Endothelial cell (in vitro differentiated cells): ENCODE measurements at places on chromosomes 2 and 18. TPM values are rescaled to one million over a fixed set of nuclear protein-coding genes. Genes with fewer than 3 reads are reported as not detected.

Gene ZNF236
- total RNA-seq = 19.4 TPM

DNA sequence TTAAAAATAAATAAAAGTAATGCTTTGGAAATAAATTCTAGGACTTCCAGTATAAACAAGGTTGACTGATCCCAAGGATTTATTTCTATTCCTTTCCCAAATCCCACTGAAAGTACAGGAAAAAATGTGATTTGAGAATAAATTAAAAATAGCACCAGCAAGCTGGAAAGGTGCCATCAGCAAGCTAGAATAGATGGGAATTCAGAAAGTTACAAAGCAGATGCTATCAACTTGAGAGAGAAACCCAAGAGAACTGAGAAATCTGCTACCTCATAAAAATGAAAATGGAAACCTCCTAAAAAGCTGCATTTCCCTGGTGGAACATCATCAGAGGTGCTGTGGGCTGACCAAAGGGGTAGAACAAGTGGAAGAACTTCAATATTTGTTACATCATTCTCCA is 148.6 kb upstream of the KCNJ3 start:
- no peak overlapping the region for H3K4me3 ChIP-seq
- H3K27ac ChIP-seq = no peak overlapping the region
- no peaks in the 10 kb centered on the region for H3K4me1 ChIP-seq
- DNase-seq = no peak

Gene DPP4
- total RNA-seq = 0.59 TPM

Gene KIF3C
- 78.1 TPM for total RNA-seq

DNA sequence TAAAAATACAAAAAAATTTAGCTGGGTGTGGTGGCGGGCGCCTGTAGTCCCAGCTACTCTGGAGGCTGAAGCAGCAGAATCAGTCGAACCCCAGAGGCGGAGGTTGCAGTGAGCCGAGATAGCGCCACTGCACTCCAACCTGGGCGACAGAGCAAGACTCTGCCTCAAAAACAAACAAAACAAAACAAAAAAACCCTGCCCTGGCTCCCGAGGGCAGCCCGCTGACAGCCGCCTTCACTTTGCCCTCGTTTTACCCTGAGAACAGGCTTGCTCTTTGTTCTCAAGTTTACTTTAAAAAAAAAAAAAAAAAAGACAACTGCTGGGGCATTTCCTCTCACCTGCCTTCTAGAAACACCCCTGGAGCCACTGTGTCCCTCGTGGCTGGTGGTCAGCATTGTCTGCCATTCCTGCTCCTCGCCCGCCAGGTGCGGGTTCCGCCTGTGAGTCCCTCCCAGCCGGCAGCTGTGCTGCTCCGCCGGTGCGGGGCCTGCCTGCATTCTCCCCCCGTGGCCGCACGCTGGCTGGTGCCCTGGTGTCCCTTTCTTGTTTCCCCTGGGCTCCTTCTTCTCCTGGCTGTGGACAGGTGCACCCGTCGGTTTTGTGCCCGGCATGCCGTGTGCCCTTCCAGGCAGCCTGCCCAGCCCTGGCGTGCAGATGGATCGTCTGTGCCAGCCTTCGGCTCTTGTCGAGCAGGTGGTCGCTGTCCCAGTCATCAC is 105.7 kb downstream of the USP40 start:
- H3K4me1 ChIP-seq = no peaks in the 10 kb centered on the region
- no peak overlapping the region for H3K4me3 ChIP-seq
- H3K36me3 ChIP-seq = peaks cover 27% of the 10 kb centered on the region
- H3K27me3 ChIP-seq = peaks cover 7% of the 10 kb centered on the region
- no peak for DNase-seq

DNA sequence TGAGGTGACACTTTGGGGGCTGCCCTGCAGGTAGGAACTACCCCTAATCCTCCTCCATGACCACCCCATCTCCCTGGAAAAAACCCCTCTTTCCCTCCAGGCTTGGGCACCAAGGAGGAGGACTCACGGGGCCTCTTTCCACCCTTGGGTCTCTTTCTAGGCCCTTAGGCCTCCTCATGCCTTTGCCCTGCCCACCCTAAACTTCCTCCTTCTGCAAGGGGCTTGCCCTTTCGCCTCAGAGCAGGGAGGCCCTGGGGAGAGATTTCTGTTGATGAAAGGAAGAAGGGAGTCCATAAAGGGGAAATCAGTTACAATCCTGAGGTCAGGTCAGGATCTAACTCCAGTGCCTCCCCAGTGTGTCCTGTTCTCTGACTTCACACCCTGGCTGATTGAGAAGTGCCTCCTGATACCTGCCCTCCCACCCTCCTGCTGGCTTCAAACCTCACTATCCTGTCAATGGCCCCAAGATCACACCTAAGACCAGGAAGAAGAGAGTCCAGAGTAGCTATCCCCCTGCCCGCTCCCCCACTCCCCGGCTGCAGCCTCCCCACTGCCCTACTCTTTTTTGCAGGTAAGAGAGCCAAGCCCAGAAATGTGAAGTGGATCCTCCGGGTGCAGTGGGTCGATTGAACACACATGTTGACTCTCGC is 16.7 kb upstream of the TNS1 start:
- H3K4me3 ChIP-seq = no peak overlapping the region
- no peak overlapping the region for H3K27ac ChIP-seq
- H3K36me3 ChIP-seq = peaks cover 2% of the 10 kb centered on the region

DNA sequence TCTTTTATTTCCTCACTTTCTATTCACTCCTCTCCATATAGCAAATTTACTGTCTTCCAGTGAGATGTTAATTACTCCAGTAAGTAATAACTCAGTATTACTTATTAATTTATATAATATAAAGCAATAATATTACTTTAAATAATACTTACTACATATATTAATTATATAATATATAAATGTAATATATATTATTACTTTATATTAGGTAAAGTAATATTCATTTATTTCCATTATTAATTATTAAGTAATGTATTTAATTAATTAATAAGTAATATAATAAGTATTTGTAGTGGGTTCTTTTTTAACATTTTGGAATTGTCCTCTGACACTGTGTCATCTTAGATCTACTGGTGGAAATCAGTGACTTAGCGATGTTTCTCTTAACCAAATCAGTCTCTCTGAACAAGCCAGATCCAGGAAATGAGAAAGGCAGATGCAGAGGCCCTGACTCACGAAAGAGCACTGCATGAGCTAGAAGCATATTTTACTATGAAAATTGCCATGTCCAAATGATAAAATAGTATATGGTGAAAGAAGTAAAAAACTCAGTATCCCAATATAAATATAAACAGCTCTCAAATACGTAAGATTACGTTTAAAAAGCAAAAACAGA is 115.9 kb downstream of the DSEL start:
- H3K4me3 ChIP-seq = no peak overlapping the region
- H3K27ac ChIP-seq = no peak overlapping the region
- H3K27me3 ChIP-seq = no peaks in the 10 kb centered on the region
- H3K36me3 ChIP-seq = no peaks in the 10 kb centered on the region
- H3K4me1 ChIP-seq = no peaks in the 10 kb centered on the region

Gene AQP12B
- not detected for total RNA-seq

Gene SLC66A2
- total RNA-seq = 31.8 TPM

GRCh38 chr2:231300020-231300721 is 95.3 kb upstream of the B3GNT7 start:
- H3K4me3 ChIP-seq = no peak overlapping the region
- H3K27me3 ChIP-seq = no peaks in the 10 kb centered on the region
- peak overlapping the region; percentile 11 for H3K27ac ChIP-seq
- H3K36me3 ChIP-seq = no peaks in the 10 kb centered on the region

GRCh38 chr18:67776929-67777328 is 260.4 kb upstream of the DSEL start:
- H3K27me3 ChIP-seq = no peaks in the 10 kb centered on the region
- no peaks in the 10 kb centered on the region for H3K36me3 ChIP-seq
- H3K4me1 ChIP-seq = no peaks in the 10 kb centered on the region
- H3K27ac ChIP-seq = no peak overlapping the region
